ENCODE measurements at places on chromosomes 3 and 15.

GRCh38 chr15:80031841-80032240, 27.6 kb upstream of the ZFAND6 start:
- no peak for DNase-seq

- DNase-seq: no peak
Observed at GRCh38 chr3:121481106-121481880, 64.5 kb downstream of the POLQ start.

DNA sequence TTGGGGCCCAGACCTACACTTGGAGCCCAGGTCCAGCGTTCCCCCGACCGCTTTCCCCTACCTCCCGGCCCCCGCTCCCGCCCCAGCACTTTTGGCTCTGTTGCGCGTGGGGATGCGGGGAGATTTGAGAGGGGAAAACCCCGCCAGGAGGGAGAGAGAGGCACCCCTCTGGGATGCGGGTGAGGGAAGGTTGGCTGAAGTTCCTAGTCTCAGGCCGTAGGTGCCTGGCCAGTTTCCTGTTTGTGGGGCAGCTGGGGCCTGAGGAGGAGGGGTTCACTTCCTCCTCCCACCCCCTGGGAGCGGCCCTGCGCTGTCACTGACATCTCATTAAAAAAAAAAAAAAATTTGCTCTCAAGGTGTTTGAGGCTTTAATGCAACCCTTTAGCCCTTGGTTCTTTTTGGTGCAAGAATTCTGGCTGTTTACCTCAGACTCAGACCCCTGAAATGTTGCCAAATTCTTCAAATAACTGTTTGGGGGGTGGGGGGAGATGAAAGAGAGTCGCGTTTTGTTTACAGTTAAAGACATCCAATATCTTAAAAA, 2.6 kb downstream of the FAM43A start:
- no peak for DNase-seq

DNA sequence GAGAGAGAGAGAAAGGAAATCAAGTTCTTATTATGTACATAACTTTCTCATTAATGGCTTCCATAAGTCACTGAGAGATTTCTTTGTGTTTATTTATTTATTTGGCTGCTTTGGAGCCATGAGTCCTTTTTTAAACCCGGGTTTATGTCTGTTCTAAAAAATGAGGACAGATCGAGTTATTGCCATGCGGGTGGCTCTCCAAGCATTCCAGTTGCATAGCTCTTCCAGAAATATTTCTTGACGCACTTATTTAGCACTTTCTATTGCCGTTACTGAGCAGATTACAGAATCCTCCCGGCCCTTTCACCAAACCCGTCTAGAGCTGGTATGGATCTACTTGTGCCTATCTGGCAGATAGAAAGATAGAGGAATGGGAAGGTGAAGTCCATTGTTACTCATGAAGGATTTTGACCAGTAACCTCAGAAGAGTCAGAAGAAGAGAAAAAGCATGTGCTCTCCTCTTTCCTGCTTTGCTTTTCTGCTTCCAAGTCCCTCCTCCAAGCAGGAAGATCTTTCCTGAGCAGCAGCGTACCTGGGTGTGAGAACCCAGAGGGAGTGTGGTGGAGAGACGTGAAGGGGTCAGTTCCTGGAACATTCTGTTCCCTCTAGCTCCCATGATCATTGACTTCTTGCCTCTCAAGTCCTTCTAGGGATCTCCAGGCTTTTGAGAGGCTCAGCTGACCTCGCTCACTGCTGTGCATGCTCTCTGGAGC, 112.8 kb downstream of the LPP start:
- no peak for DNase-seq

DNA sequence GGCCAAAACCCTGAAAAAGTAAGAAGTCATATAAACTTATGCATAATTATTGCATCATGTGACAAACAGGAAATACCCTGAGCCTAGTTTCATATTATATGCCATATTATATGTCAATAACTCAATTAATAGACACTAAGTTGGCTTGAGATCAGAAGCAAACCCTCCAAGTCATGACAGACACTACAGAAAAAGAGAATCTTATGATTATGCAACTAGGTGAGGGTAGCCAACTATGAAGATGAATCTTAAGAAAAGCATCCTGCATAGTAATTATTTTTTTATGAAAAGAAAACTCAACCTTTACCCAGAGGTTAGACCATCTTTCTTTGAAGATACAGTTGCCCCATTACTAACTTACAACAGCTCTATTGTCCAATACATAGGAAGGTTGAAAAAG, 192.4 kb upstream of the VEPH1 start:
- no peak for DNase-seq

GRCh38 chr3:150729682-150730360, 26.1 kb upstream of the ERICH6 start:
- no peak for DNase-seq

DNA sequence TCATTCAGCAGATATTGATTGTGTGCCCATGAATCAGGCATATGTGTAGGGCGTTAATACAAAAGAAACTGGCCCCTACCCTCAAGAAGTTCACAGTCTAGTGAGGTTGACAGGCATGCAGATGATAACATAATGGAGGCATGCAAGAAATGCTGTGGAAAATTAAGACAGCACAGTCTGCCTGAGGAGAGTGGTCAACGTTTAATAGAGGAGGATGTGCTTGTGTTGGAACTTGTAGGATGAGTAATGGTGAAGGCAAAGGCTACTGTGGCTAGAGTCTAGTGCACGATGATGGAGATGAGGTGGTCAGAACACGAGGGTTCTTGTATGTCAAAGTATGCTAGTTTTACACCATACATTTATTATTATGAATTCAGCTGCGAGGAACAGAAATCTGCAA, 295.7 kb downstream of the SOX2 start:
- no peak for DNase-seq

All from cortex of kidney (tissue), 1 donor.